NCI-H2029 (cell line): ENCODE measurements at places on chromosomes 1 and 21.
A peak's percentile ranks its signal among the peaks of the same experiment; 100 is the strongest.

- DNase-seq: peak; percentile 34
Observed at GRCh38 chr1:150813028-150813707, 5.1 kb upstream of the CTSK start.

DNA sequence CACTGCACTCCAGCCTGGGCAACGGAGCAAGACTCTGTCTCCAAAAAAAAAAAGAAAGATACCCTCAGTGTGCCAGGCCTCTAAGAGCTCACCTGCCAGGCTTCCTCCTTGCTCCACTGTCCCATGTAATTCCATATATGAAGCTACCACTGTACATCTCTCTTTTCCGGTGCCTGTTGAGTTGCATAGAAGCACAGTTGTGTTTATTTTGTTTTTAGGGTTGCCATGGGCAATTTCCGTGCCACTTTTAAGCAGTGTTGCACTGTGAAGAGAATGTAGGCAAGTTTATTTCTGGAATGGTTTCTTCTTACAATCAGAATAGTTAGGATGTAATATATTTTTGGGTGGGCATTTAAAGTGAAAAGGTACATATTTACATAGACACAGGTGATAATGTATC lies 23.3 kb downstream of the MR1 start:
- DNase-seq: peak; percentile 0

GRCh38 chr1:64743954-64744491 lies 852 bp upstream of the RAVER2 start:
- no peak for DNase-seq

DNA sequence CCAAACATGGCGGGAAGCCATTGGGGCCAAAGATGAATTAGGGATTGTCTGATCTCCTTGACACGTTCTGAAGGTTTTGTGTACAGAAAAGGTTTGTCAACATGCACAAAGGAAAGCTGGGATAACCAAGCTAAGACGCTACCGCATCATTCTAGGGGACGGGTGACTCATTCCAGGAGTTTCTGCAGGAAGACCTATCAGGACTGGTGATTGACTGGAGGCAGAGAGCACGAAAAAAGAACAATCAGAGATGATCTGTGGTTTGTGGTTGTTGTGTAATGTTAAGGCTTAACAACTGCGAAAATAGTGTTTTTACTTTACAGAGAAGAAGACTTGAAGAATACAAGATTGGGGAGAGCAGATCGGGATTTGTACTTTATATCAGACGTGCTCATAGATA lies 22.2 kb upstream of the ERG start:
- no peak for DNase-seq

DNA sequence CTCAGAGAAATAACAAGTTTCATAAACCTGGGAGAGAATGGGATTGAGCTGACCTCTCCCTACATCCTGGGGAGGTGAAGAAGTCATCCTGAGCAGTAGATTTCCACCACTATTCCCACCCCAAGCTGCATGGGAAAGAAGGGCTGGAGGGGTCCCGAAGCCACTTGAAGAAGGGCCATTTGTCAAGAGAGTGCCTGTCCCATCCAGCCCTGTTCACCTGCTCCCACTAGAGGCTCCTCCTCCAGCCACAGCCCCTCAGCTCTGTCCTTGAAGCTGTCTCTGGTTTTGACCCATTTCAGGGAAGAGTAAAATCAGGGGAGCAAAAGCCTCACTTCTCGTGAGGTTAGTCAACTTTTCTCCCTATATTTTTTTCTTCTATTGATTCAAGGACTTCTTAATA lies 155.8 kb upstream of the DNAH14 start:
- no peak for DNase-seq

DNA sequence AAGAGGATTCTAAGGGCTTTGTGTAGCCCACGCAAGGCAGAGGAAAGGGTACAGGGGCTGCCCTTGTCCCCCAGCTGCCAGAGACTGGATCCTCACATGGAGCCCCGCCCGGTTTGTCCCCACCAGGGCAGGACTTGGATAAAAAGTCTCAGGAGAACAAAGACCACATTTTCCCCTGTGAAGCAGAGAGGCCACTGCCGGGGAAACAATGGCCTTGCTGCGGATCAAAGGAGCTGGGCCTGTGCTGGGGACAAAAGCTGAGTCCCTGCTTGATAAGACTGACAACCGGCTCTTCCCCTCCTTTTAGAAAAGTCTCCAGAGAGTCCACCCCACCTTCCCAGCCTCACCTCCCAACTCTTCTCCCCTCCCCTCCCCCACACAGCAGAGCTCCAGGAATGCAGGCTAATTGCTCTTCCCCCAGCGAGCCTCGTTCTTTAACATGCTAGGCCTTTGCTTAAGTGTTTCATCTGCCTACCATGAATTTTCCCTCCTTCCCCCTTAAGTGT lies 142.4 kb downstream of the PLPP3 start:
- no peak for DNase-seq

GRCh38 chr1:220921498-220921897 lies 42.3 kb downstream of the HLX start:
- DNase-seq: no peak

- no peak for DNase-seq
Observed at GRCh38 chr1:175220853-175221556, 28.4 kb upstream of the KIAA0040 start.

DNA sequence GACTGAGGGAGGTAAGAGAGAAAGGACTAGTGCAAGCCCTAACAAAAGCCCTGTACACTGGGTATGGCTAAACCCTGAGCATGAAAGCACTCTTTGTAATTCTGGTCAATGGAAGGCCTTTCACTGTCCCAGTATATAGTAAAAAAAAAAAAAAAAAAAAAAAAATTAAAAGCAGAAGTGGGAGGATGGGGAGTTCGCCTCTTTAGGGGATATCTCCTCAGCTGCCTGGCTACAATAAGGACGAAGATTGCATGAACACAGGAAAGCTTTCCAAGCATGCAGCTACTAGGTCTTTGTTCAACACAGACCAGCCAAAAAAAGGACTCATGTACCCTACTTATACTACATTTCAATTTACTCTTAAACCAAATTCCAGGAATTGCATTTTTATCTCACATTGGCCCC lies 59.1 kb downstream of the EIF4G3 start:
- DNase-seq: no peak

- no peak for DNase-seq
Observed at GRCh38 chr1:25677193-25677773, 60.7 kb downstream of the MAN1C1 start.

DNA sequence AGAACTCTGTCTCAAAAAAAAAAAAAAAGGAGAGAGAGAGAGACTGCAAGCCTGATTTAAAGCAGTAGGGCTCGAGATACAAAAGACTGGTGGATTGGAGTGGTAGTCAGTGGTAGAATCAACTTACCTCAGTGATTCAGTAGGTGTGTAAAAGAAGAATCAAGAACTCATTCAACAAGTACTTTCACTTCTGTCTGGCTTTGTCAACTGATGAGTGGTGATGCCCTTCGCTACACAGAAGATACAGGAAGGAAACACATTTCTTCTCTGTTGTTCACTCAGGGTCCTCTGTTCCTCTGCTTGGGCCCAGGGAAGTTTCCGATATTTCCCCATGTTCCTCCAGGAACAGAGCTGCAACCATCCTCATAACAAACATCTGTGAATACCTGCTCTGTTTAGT lies 68.6 kb upstream of the COG2 start:
- DNase-seq: no peak

DNA sequence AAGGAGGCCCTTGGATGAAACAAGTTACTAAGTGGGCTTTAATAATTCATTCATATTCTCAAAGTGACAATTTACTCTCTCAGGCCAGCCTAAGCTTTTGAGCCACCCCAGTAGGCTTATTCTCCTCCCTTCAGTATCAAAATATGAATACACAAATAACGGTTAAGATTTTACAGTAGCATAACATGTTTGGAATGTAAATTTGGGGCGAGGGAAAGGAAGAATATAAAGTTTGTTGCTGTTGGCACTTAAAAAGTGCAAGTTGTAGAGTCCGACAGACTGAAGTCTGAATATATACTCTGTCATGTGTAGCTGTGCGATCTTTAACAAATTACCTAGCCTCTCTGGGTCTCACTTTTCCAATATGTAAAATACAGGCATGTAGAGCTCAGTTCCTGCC lies 22.6 kb upstream of the MYSM1 start:
- no peak for DNase-seq

GRCh38 chr1:244137725-244138124 lies 86.6 kb downstream of the ZBTB18 start:
- DNase-seq: no peak

GRCh38 chr21:31426235-31426797 lies 82.3 kb upstream of the TIAM1 start:
- DNase-seq: no peak

DNA sequence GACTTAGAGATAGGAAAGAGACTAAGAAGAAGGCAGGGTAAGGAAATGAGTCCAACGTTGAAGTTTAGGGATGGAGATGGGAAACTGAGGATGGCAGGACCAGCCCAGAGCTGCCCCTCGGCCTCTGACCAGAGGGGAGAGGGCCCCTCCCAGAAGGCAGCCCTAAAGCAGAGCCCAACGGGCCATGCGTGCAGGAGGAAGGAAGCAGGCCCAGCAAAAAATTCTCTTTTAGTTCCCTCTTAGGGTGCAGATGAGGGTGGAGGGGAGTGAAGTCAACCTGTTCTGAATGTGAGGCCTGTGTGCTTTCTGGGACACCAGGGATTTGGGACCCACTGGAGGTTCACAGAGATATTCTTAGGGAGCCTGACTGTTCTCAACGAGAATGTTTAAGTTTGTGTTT lies 225.4 kb downstream of the RHOU start:
- no peak for DNase-seq

DNA sequence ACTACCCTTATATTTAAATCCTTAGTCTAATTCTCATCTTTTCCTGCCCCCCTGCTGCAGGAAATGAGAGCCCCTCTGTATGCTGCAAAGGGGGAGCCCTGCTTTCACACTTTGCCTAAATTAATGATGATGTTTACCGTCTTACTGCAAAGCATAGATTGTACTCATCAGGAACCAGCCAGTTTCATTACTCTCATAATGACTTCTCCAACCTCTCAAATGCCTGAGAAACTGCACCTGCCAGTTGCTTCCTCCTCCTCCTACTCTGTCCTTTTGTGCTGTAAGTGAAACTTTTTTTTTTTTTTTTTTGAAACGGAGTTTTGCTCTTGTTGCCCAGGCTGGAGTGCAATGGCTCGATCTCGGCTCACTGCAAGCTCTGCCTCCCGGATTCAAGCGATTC lies 101.7 kb downstream of the ADSS2 start:
- DNase-seq: no peak

GRCh38 chr1:61237659-61238358 lies 155.4 kb downstream of the NFIA start:
- no peak for DNase-seq

GRCh38 chr1:212678456-212679410 lies 20.9 kb downstream of the BATF3 start:
- DNase-seq: no peak
